Hematopoietic multipotent progenitor cell treated with erythropoietin and hydrocortisone succinate and interleukin-3 and kit ligand, for 4 days (in vitro differentiated cells): ENCODE measurements at places on chromosomes 5 and 9.

DNA sequence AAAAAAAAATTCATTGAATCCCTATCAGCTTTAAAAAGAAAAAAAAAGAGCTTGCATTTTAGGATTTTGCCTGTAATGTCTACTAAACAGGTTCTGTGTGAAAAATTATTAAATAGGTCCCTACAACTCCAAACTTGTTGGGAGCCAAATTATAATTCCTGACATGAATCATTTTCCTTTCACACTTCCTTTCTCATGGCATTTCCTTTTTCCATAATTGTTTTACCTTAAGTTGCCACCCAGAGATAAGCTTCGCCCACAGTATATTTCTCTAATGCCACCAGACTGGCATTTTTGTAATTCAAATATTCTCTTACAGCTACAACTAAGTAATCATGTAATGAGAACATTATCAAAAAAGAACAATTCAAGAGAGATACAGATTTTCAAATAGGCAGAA lies 348.8 kb downstream of the EFNA5 start:
- no peak for DNase-seq

DNA sequence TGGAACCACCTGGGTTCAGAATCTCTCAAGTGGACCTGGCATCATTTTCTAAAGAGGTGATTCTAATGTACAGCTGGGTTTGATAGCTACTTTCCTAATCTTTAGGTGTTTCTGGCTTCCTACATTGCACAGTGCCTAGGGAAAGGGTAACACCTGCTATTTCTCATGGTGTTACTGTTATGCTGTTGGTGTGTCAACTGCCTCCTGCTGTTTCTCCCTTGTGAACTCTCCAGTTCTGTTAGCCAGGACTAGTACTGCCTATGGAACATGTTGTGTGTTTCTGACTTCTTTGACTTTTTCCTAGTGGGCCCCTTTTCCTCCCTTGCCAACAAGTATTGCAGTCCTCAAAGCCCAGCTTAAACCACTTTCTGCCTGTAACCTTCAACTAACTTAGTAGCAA lies 5.5 kb downstream of the ARHGEF28 start:
- DNase-seq: no peak

GRCh38 chr5:1349246-1349645 lies 4.3 kb upstream of the CLPTM1L start:
- no peak for DNase-seq

- peak; percentile 25 for DNase-seq
These were observed 830 bp downstream of the TRAF1 start for GRCh38 chr9:120925535-120926396.

- no peak for DNase-seq
These were observed 120.0 kb upstream of the KLF9 start for GRCh38 chr9:70534471-70534870.
